ENCODE measurements at places on chromosomes 7 and 10.
A peak's percentile ranks its signal among the peaks of the same experiment; 100 is the strongest.

DNA sequence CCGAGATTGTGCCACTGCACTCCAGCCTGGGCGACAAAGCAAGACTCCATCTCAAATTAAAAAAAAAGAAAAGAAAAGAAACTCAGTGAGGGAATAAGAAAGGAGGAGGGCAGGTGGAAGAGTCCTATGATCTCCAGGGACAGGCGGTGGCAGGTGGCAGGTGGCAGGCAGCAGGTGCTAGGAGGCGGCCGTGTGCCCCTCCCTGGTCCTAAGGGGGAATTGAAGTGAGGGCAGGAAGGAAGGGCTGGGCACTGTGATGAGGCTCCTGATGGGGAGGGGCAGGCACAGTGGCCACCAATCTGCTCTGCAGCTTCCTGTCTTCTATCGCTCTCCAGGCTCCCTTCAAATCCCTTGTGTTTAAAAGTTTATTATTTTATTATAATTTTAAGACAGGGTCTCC lies 41.2 kb upstream of the UBE3C start:
- peak; percentile 81 for DNase-seq

- no peak for DNase-seq
Measured at GRCh38 chr10:113278664-113279063, 274.2 kb upstream of the HABP2 start.

GRCh38 chr10:79435271-79436065 lies 10.0 kb downstream of the ZCCHC24 start:
- DNase-seq: no peak

DNA sequence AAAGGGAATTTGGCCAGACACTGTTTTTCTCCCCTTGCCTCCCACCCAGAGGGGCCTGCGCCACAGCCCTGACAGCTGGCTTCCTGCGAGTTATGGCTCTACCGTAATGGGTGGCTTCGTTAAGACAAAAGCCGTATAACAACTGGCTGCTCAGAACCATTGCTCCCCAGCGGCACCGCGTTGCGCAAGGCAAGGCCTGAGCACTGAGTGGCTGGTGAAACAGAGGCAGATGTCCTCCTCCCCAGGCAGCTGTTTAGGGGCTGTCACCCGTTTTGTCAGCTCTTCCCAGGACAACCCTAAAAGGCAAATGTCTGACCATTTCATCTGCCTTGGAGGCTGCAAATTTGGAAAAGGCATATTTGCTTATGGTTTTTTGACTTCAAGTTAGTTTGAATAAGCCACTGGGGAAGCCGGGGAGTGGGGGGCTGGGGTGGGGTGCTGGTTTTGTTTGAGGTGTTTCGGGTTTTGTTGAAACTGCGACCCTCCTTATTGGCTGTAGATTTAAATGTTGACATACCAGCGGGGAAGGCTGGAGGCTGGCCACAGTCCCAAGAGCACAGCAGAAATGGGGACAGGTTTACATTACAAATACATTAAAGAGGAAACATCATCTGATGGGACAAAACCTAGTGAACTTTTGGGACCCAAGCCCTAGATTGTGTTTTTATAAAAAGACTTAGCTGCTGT lies 681 bp upstream of the SPOCK2 start:
- DNase-seq: no peak

DNA sequence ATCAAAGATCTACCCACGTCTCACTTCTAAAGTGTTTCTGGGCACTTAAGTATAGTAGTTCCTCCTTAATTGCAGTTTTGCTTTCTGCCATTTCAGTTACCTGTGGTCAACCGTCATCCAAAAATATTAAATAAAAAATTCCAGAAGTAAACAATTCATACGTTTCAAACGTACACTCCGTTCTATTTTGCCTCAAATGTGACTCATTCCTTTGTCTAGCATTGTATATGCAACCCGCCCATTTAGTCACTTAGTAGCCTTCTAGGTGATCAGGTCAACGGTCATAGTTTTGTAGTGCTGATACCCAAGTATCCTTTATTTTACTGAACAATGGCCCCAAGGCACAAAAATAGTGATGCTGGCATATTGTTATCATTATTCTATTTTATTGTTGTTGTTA lies 33.8 kb downstream of the HGF start:
- DNase-seq: no peak

- no peak for DNase-seq
Measured at GRCh38 chr10:131140606-131141005, 170.9 kb downstream of the TCERG1L start.

DNA sequence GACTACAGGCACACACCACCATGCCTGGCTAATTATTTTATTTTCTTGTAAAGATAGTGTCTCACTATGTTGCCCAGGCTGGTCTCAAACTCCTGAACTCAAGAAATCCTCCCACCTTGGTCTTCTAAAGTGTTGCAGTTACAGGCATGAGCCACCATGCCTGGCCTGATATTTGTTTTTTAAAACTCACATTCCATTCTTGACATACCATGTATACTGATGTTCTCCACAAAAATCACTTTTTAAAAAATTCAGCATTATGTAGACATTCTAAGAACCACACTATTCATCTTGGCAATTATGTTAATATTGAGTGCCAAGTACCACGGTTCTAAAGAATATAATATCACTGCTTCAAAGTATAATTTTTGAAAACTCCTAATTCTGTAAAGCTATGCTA lies 43.5 kb downstream of the IDE start:
- no peak for DNase-seq

All from NCI-H187 treated with DMSO at 0.1 percent for 48 hours (cell line).